ENCODE measurements at places on chromosomes 5 and 9.

DNA sequence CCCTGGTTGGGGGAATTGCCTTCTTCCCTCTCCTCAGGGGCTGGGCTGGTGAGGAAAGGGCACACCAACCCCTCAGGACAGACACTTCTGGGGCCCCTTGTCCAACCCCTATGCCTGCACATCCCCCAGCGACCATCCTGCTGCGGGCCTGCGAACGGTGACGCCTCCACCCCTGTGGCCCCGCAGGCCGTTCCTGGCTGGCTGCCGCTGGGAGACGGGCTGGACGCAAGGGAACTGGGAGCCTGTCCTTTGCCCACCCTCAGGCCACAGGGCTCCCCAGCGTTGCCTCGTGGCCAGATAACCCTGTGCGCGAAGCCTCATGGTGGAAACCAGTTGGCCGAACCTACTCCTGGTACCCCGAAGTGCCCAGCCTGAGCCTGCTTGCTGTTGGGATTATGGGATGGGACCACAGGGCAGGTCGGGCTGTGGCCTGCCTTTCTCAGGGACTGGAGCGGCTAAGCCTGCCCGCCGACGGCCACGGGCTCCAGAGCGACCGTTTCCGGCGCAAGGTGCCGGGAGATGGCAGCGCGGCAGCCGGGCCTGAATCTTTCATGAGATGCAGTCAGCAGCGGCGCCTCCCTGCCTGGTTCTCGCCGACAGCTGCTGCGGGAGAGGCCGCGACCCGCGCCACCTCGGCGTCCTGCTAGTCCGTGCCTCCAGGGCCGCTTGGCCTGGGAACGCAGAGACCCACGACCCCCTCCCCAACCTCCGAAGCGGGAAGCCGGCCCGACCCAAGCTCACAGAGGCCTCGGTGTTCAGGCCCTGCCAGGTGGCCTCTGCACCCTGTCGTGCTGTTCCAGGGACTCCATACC lies 6.5 kb upstream of the PITX1 start:
- DNase-seq, result no peak

GRCh38 chr9:75930730-75931321 lies 40.4 kb downstream of the PCSK5 start:
- no peak for DNase-seq

GRCh38 chr5:91206734-91207133 lies 176.4 kb downstream of the ARRDC3 start:
- no peak for DNase-seq

GRCh38 chr9:119844431-119844830 lies 475.2 kb upstream of the BRINP1 start:
- no peak for DNase-seq

DNA sequence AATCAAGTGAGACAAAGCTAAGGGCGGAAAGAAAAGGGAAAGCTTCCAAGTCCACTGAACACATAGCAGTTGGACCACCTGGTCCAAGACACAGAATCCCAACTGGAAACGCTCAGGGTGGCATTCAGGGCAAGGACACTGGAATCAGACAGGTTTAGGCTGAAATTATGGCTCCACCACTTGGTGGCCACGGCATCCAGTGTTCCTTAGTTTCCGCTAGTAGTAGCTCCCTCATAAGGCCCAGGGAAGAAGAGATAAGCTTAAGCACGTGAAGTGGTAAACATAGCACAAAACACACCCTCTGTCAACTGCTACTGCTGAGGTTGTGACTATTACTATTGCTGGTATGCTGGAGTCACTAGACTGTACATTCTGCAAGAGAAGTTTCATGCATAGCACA lies 209.4 kb downstream of the GLIS3 start:
- DNase-seq, result no peak

DNA sequence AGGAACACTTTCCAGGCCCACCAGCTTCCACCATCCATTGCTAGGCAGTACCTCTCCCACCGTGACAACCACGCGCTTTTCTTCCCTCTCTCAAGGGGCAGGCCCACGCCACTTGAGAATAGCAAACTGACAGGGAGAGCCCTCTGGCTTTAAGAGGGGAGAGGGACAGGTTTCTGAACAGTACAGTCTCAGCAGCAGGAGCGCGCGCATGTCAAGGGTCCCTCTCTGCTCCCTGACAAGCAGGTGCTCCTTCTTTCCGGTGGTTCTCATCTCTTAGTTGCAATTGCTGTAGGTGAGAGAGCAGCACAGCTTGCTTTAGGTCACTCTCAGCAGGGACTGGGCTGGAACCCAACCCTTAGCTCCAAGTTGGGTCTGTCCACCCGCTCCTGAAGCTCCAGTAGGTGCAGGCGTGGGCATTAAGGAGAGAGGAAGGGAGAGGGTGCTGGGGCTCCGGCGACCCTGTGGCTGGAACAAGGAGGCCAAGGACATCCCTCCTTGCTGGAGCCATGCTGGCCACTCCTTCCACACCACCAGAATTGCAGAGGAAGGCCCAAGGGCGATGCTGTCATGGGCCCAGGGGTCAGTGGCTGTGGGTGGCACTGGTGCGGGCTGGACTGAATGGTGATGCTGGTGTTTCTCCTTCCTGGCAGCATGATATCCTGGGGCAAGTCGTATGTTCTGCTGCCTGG lies 9.0 kb upstream of the PHF2 start:
- DNase-seq, result peak; percentile 49

- no peak for DNase-seq
Observed at GRCh38 chr9:14063756-14064155, 250.2 kb downstream of the NFIB start.

DNA sequence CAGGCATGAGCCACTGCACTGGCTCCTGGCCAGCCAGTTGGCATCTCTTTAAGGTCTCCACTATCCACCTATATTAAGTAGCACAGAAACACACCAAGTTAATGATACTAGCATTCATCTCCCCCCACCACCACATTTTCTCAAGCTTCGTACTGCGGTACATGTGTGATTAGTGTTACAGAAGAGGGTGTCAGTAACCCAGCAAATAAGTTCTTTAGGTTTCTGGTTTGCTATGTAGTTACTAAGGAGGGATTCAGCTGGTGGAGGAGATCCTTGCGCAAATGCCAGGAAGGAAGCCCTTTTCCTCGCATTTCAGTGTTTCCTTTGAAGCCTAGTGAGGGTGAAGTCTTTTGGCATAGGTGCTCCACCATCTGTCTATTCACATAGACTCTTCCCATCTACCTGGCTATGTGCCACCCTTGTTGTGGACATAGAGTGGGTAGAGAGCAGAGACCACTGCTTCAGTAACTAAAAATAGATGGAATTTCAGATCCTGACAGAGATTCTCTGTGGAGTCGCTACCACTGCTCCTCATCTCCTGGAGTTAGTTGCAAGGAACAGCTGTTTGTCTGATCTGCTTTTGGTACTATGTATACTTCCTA lies 16.7 kb downstream of the UBE2D2 start:
- no peak for DNase-seq

DNA sequence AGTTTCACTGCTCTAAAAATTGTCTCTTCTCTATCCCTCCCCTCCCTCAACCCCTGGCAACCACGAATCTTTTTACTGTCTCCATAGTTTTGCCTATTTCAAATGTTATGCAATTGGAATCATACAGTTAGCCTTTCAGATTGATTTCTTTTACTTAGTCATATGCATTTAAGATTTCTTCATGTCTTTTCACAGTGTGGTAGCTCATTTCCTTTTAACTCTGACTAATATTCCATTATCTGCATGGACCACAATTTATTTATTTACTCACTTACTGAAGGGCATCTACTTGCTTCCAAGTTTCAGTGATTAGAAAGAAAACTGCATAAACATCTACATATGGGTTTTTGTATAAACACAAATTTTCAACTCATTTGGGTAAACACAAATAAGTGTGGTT lies 372.3 kb downstream of the CDH18 start:
- no peak for DNase-seq

GRCh38 chr9:129316281-129317030 lies 138.4 kb upstream of the IER5L start:
- no peak for DNase-seq

DNA sequence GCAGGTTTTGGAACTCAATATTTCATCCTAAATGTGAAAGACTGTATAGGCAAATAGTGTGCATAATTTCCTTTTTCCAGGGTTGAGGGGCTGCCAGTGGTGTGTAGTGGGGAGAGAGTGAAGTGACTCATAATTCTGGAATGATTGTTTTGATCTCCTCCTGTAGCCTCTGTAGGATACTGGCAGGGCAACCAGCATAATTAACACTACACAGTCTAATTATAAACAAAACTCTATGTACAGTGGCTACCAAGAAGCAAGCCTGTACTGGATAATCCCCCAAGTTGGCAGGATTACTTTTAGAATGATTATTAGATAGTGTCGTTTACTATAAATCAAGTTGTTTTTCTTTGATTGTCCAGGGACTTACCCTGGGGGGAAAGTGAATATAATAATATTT lies 32.2 kb downstream of the LNPEP start:
- no peak for DNase-seq

- DNase-seq, result peak; percentile 87
Observed at GRCh38 chr5:177312649-177313181, 1.0 kb upstream of the MXD3 start.

GRCh38 chr9:71928806-71929205 lies 17.4 kb downstream of the C9orf85 start:
- DNase-seq, result no peak

GRCh38 chr5:53453898-53454718 lies 26.3 kb upstream of the FST start:
- DNase-seq, result no peak

All from erythroblast (primary cell).